ENCODE measurements at places on chromosomes 13 and 19.
A peak's percentile ranks its signal among the peaks of the same experiment; 100 is the strongest.

GRCh38 chr19:47707135-47707925 is 5.9 kb upstream of the EHD2 start:
- DNase-seq, result peak; percentile 83

DNA sequence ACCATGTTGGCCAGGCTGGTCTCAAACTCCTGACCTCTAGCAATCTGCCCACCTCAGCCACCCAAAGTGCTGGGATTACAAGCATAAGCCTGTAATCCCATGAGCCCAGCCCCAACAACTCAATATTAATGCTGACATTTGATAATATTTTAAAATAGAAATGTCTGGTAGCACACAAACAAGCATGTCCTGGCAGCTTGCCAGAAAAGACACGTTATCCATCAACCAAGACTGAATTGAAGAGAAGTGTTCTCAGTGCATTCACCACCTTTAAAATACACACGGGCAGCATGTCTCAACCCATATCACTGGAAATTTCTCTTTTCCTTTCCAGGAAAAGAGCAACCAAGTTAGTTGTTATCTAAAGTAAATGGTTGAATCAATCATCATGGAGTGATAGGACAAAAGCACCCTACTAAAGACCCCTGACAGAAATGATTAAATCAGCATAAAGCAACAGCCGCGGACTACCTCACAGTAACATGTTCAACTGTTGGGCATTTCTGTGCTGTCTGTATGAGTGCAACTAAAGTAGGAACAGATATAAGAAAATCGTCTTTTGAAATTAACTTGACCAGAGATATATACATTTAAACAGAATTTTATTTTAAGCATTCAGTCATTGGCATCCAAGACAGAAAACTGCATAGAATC is 25.0 kb downstream of the LHFPL6 start:
- DNase-seq, result no peak

DNA sequence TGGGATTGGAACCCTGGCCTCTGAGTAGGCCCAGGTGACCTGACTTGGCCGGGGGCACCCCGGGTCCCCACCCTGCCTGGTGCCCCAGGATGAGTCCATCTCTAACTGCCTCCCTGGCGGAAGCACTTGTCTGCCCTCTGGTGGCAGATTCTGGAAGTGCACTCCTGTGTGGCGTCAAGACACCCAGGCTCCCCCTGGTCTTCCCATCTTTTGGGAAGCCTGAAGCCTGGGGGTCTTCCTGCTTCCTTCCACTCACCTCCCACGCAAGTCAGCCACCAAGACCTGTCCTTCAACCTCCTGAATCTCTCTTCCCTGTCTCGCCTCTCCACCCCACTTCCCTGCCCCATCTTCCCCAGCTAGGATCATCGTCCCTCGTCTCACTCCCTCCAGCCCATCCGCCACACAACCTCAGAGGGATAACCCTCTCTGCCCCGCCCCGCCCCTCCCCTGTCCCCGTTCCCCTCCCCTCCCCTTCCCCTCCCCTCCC is 7.4 kb downstream of the RABAC1 start:
- DNase-seq, result peak; percentile 73

- DNase-seq, result peak; percentile 48
Observed at GRCh38 chr13:73913079-73913740, 221.0 kb downstream of the KLF12 start.

DNA sequence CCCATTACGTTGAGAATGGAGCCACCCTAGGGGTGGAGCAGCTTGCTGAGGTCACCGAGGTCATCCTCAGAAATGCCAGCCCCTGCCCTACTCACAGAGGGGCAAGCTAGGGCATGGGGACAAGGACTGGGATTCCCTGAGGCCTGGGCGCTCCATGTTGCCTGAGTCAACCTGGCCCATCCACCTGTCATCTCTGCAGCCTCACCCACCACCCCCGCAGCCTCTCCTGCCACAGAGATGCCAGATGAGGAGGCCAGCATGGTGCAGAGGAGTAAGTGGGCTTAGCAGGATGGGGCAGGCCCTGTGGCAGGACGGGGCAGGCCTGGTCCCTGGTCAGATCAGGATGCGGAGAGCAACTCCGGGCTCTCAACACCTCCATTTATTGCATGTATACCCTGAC is 9.5 kb downstream of the NKPD1 start:
- peak; percentile 84 for DNase-seq

GRCh38 chr13:101065329-101065728 is 351.0 kb downstream of the NALCN start:
- DNase-seq, result no peak

GRCh38 chr19:29942404-29943261 is 594 bp downstream of the URI1 start:
- peak; percentile 64 for DNase-seq

- DNase-seq, result no peak
Observed at GRCh38 chr19:28283592-28283991, 929.4 kb downstream of the UQCRFS1 start.

DNA sequence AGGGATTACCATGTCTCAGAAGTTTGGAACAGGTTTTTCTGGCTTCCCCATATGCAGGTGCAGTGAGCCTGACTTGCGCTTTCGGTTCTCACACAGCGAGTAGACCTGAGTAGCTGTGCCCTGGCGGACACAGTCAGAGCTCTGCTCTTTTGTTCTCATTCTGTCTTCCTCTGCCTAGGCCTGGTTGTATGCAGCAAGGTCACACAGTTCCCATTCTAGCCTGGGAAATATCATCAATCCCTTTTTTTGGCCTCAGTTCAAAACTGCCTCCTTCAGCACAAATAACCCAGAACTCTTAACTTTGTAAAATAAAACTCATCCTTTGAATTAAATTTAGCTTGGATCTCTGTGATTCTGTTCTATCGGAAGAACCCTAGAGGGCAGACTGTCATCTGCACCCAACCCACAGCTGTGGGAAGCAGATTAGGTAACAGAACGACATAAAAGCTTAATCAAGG is 10.2 kb downstream of the OXGR1 start:
- DNase-seq, result peak; percentile 90

GRCh38 chr13:111623208-111623607 is 302.8 kb downstream of the TEX29 start:
- no peak for DNase-seq

GRCh38 chr19:32543115-32543900 is 37.7 kb upstream of the PDCD5 start:
- peak; percentile 17 for DNase-seq

GRCh38 chr13:27170221-27170515 is 1.4 kb downstream of the USP12 start:
- peak; percentile 66 for DNase-seq

- DNase-seq, result no peak
Observed at GRCh38 chr13:23668562-23668961, 98.3 kb downstream of the TNFRSF19 start.

Data from epithelial cell of esophagus (primary cell).